Putamen (tissue), 1 donor: ENCODE measurements at places on chromosomes 12 and 14.
A peak's percentile ranks its signal among the peaks of the same experiment; 100 is the strongest.

DNA sequence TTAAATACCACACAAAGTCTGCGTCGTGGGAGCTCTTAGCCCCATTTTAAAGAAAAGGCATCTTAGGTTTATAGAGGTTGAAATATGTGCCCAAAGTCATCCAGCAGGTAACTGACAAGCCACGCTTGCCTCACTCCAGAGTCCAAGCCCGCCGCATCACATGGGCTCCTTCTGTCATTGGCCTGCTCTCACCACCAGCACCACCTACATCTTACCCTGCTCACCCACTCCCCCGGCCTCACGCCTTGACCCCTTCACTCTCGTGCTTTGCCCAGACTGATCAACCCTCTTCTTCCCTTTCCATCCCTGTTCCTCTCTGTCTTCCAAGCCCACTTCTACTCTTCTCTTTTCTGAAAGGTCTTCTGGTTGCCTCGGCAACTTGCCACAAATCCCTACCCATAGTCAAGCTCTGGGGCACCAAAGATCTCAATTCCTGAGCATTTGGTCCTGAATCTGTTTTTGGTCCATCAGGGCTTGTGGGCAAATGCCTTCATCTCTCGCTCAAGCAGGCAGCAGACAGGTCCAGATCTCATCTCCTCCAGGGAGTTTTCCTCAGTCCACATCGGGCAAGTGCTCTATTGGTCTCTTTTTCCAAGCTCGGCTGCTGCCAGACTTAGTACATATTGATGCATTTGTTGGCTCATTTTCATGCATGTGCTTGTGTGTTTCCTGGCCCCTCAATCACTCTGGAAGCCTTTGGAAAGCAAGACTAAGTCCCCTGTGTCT is 3.5 kb upstream of the KRT1 start:
- no peak for DNase-seq

DNA sequence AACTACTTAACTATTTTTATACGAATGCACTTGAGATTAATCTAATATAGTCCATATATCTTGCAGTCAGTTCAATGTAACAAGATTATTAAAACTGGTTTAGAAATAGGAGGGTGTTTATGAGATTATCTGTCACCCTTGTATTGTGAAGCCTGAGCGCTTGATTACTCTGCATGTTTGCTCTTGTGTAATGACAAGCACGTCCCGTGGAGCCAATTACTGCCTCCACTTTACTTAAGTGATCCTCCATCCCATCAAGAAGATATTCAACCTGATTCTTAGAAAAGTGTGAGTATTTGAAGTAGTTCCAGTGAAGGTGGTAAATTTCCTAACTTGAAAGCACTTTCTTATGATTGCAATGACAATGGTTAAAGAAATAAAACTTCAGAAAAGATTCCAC is 415.2 kb upstream of the GARIN6 start:
- DNase-seq, result no peak

GRCh38 chr14:66624336-66624937 is 116.5 kb downstream of the GPHN start:
- peak; percentile 47 for DNase-seq

- peak; percentile 84 for DNase-seq
Observed at GRCh38 chr12:49232940-49233841, 31.7 kb upstream of the TUBA1C start.
